ENCODE measurements at places on chromosomes 12 and 14.
A peak's percentile ranks its signal among the peaks of the same experiment; 100 is the strongest.

GRCh38 chr12:30417697-30418231 is 277.9 kb downstream of the IPO8 start:
- peak; percentile 88 for DNase-seq

DNA sequence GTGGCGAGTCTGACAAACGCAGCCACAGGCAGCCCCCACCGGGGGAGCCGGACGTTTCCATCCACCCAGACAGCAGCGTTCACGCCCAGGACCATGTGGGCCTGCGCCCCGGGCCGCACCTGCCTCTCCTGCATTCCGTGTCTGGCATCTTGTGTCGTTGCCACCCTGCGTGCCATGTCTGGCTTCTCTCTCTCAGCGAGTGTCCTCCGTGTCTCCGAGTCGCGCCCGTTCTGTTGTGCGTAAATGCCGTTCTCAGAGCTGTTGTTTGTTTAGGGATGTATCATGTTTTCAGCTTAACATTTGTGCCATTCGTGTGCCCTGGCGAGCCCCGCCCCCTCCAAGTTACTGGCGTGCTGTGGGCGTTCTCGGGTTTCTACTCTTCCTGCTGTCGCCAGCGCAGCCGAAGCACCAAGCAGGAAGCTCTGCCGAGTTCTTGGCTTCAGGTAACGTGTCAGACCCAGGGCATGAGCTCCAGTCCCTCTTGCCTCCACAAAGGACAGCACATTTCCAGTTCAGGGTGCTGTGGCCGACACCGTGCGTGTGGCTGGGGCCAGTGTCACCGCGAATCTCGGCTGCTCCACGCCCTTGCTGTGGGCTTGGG is 34.6 kb downstream of the NOC4L start:
- DNase-seq = no peak

GRCh38 chr12:52600941-52601481 is at the start of gene KRT72:
Gene KRT72 (minus strand): TSS chr12:52601463. CDS start chr12:52601452, 11 bp downstream.
- DNase-seq = no peak

GRCh38 chr14:87901236-87901635 is 91.7 kb downstream of the GALC start:
- DNase-seq = no peak

DNA sequence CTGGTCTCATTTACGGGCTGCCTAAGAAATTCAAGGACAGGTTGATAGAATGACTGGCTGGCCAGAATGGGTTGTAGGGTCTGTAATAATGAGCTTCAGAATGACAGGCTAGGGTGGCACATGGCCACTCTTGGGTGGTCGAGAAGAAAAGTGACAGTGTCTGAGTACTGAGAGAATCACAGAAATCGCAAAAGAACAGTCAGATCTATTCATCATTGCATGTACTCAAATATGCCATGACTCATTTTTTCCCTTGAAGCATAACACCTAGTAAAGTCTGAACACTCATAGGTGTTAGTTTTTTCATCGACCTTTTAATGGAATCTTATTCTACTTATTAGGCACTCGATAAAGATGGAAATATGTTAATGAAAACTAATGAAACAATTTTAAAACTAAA is 37.8 kb upstream of the SEL1L start:
- DNase-seq = no peak

DNA sequence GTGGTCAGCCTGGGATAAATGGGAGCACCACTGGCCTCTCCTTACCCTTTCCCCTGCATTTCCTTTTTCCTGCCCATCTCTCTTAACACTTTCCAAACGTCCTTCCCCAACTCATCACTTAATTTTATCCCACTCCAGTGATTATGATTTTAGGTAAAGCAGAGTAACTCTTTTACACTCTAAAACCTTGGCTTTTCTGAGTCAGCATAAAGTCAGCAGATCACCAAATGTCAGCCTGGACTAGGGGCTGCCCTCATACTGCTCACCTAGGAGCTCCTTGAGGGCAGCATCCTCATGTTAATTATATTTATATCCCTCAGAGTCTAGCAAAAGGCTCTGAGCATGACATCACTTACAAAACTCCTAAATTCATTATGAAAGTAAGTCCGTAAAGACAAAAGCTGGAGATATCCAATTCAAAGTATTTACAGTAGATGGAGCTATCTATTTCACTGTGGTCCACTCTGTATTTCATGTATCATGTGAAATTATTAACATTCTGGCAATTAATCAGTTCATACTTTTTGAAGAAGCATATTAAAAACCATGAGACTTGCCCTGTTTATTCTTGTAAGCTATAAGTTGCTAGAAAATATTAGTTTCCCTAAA is 17.0 kb upstream of the DICER1 start:
- DNase-seq = no peak

GRCh38 chr12:98238515-98239130 is 276.8 kb upstream of the TMPO start:
- DNase-seq = peak; percentile 80

GRCh38 chr12:42130672-42131402 is 13.8 kb downstream of the GXYLT1 start:
- no peak for DNase-seq

GRCh38 chr12:119157978-119158377 is 20.8 kb upstream of the HSPB8 start:
- DNase-seq = no peak

DNA sequence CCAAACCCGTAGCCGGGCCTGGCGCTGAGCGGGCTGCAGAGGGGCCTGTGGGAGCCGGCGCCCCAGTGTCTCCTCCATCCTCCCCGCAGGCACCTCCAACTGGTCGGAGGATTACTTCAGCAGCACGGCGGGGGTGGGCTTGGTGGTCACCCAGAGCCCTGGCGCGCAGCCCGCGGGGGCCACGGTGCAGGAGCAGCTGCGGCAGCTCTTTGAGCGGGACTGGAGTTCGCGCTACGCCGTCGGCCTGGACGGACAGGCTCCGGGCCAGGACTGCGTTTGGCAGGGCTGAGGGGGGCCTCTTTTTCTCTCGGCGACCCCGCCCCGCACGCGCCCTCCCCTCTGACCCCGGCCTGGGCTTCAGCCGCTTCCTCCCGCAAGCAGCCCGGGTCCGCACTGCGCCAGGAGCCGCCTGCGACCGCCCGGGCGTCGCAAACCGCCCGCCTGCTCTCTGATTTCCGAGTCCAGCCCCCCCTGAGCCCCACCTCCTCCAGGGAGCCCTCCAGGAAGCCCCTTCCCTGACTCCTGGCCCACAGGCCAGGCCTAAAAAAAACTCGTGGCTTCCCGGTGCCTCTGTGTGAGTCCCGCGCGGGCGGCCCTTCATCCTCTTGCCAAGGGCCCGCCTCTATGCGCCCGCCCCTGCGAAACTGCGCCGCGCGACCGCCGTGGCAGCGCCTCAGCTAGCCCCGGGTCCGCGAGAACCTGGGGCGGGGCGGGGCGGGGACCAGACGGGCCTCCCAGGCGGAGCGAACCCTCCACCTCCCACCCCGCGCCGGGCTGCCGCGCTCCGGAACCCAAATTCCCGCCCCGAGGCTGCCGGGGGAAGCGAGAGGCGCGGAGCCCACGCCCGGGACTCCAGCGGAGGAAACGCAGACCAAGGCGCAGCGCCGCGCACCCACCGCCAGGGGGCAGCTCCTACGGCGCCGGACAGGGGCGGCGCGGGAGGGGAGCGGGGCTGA is 8.3 kb downstream of the PLD4 start:
- peak; percentile 72 for DNase-seq

DNA sequence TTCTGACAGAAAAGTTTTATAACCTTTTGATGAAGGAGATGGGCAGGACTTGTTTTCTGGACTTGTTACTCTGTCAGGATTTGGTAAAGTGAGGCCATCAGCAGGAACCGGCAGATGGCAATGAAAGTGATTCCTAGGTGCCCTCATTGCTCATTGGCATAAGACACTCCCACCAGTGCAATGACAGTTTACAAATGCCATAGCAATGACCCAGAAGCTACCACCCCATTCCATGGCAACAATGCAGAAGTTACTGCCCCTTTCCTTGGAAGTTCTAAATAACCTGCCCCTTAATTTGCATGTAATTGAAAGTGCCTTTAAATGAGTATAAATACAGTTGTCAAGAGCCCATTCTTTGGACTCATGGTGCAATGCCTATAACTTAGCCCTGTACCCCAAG is 222.6 kb downstream of the CEP128 start:
- DNase-seq = no peak

DNA sequence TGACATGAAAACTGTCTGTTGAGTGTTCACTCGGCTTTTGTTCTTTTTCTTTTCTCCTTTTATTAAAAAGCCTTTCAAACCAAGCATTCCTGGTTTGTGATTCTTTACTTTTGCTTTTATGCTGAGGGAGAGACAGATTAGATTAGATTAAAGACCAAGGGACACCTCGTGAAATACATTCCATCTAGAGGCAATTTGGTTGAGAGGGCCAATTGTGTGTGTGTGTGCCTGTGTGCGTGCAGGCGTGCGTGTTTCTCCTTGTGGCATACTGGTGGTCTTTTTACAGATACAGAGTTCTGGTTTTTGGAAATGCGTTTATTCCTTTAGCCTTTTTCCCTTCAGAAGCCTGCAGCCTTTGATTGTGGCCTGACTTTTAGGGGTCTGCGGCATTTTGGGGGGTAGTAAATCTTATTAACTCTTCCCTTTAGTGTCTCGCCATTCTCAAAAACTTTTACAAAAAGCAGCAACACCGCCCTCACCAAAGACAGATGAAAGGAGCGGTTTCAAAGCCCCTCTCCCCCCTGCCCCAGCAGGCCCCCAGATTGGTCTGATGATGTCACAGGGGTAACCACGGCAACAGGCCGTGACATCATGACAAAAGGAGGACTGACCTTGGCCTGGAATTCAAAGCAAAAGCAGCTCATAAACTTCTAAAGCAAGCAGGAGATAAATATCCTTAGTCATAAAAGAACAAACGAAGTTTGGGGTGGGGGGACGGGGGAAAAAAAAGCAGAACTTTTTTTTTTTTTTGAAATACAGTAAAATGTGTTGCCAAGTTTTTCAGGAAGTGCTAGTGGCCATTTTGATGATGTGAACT is 84.1 kb upstream of the TBX3 start:
- no peak for DNase-seq

DNA sequence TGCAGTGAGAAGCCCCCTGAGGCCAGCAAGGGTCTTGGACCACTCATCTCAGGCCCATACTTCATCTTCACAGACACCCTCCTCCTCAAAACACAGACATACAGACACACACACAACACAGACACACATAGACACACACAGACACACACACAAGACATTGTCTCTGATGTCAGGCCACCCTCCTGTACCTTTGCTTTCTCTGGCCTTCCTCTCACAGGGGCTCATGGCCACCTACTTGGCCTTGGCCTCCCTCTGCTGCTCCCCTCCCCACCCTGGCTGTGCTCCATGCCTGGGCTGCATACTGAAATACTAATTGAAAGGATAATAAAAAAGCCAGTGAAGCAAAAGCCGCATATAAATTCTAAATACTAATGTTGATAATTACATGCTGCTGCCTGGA is 1.6 kb upstream of the SYNDIG1L start:
- DNase-seq = no peak

DNA sequence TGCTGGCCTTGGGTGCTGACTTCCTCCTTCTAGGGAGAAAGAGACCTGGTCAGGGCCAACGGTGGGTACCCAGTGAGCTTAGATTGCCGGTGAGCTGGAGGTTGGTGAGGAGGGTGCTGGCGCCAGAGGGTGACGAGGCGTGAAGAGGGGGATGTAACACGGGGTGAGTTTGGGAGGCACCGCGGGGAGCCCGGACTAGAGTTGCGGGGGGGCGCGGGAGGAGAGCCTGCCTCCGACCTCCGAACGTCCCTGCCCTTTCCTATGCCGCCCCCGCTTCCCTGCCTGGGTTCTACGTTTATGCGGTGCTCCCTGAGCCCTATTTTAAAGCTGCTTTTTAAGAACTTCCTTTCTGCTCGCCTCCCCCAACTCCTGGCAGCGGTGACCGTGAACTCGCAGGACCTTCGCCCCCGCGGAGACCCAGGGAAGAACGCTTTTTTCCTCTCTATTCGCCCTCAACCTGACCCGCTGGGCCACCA is 18.6 kb downstream of the OR6S1 start:
- no peak for DNase-seq

DNA sequence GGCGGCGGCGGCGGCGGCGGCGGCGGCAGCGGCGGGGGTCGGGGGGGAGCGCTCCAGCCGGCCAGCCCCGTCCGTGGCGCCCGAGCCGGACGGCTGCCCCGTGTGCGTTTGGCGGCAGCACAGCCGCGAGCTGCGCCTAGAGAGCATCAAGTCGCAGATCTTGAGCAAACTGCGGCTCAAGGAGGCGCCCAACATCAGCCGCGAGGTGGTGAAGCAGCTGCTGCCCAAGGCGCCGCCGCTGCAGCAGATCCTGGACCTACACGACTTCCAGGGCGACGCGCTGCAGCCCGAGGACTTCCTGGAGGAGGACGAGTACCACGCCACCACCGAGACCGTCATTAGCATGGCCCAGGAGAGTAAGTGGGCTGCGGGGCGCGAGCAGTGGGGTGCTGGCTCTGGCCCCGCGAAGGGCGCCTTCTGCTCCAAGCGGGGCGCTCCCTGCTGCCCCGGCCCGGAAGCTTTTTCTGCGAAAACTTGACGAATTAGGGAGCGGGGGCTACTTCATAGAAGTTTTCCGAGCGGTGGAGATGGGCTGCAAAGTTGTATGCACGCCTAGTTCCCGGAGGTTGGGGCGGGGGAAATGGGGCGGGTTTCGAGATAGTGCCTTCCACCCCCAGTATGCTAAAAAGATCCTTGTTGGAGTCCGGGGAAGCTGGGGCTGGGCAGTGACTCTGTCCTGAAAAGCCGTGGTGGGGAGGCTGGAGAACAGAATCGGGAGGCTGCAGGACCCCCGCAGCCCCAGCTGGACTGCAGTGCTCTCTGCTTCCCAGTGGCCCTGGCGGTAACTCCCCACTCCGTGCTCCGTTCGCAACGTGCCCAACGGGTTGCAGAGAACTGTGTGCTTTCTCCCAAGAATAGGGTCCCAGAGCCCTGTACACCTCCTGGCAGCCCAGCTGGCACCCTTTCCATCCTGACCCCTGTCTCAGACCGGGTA is 751 bp downstream of the GDF11 start:
- no peak for DNase-seq

- no peak for DNase-seq
These were observed 195.8 kb upstream of the DIO3 start for GRCh38 chr14:101365329-101366158.

DNA sequence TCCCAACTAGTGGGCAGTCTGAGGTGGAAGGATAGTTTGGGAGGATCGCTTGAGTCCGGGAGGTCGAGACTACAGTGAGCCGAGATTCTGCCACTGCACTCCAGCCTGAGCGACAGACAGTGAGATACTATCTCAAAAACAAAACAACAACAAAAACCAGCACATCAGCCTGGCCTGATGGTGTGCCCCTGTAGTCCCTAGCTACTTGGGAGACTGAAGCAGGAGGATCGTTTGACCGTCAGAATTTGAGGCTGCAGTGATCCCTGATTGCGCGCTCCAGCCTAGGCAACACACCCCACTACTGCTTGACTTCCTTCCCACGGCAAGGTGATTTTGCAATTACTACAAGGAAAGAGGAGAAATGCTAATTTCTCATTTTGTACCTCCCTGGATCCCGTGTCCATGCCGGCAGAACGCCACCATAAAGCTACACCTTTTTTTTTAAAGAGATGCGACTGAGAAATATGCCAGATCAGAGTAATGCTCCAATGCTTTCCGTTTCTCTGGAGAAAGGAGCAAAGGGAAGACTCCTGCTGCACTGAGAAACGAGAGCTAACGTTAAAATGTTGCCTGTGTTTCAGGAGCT is 672 bp upstream of the SCFD1 start:
- no peak for DNase-seq

Measured in fibroblast of skin of left quadriceps (primary cell).